ENCODE measurements at places on chromosomes 1 and 21.

DNA sequence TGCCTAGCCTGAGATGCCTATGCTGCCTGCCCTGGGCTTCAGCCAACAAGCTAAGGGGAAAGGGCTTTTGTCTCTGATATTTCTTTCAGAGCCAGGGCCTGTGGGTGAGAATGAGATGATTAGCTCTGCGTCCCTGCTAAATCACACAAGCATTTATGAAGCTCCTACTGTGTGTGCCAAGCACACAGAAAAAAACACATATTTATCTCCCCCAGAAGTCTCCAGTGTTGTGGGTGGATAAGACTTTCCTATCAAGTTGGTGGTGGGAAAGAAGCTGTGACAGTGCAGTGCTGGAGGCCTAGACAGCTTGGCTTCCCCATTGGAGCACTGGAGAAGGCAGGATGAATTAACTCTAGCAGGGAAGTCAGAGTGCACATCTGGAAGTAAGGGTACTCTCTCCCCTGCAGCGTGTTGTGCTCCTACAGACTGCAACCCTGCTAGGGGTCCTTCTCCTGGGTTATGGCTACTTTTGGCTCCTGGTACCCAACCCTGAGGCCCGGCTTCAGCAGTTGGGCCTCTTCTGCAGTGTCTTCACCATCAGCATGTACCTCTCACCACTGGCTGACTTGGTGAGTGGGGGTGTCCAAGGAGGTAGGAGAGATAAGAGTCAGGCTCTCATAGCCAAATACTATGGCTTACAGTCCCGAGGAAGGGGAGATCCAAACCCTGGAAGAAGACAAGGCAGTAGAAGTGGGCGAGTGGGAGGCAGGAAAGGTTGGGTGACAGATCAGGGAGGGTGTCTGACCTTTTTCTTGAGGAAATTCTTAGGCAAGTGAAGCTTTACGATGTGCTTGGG lies 1.7 kb downstream of the SLC50A1 start:
- DNase-seq, result no peak

GRCh38 chr1:109521002-109521951 lies 11.8 kb upstream of the AMIGO1 start:
- no peak for DNase-seq

GRCh38 chr1:216794586-216794985 lies 71.4 kb upstream of the ESRRG start:
- DNase-seq, result no peak

DNA sequence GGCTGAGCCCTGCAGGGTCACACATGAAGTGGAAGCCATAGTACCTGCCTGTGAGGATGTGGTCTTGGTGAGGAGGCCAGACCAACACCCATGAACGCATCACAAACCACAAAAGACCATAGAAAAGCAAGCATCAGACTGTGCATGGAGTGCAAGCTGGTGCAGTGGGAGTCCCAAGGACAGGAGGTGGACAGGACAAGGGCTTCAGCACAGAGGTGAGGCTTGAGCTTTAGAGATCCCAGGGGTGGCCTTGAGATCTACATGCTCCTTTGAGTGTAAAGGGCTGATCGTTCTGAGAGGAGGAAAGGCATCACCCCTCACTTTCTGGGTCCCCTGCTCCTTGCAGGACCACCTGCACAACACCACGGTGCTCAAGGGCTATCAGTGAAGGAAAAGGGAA lies 111.9 kb upstream of the F3 start:
- DNase-seq, result no peak

GRCh38 chr1:209219791-209220524 lies 363.6 kb upstream of the CAMK1G start:
- no peak for DNase-seq

DNA sequence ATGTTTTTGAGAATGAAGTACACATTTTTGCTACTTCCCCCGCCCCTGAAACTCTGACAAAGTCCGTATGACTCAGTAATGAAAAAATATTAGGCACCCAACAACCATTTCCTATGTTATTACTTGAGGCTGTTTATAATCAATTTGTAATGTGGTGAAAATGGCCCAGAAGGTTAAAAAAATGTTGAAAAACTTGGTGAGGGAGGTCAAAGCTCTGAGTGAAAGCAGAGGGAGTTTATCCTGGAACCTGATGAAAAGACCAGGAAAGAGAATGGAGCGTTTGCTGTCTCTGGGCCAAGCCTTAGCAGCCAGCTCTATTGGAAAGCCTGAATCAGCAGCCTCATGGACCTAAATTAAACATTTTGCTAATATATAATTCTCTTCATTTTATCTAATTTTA lies 367.7 kb upstream of the NEGR1 start:
- DNase-seq, result no peak

- DNase-seq, result no peak
Measured at GRCh38 chr1:155540000-155540874, 22.4 kb downstream of the ASH1L start.

- no peak for DNase-seq
Measured at GRCh38 chr1:109391626-109392025, 6.1 kb downstream of the SORT1 start.

- DNase-seq, result no peak
Measured at GRCh38 chr1:88398338-88398737, 285.7 kb upstream of the PKN2 start.

DNA sequence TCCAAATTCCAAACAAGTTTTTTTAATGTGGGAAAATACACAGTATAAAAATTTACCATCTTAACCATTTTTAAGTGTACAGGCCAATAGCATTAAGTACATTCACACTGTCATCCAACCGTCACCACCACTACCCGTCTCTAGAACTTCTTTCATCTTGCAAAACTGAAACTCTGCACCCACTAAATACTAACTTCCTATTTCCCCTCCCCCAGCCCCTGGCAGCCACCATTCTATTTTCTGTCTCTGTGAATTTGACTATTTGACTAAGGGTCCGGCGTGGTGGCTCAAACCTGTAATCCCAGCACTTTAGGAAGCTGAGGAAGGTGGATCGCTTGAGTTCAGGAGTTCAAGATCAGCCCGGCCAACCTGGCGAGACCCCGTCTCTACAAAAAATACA lies 36.1 kb downstream of the CLSTN1 start:
- no peak for DNase-seq

All from non-pigmented ciliary epithelial cell (primary cell).